ENCODE measurements at places on chromosomes 7 and 10.

DNA sequence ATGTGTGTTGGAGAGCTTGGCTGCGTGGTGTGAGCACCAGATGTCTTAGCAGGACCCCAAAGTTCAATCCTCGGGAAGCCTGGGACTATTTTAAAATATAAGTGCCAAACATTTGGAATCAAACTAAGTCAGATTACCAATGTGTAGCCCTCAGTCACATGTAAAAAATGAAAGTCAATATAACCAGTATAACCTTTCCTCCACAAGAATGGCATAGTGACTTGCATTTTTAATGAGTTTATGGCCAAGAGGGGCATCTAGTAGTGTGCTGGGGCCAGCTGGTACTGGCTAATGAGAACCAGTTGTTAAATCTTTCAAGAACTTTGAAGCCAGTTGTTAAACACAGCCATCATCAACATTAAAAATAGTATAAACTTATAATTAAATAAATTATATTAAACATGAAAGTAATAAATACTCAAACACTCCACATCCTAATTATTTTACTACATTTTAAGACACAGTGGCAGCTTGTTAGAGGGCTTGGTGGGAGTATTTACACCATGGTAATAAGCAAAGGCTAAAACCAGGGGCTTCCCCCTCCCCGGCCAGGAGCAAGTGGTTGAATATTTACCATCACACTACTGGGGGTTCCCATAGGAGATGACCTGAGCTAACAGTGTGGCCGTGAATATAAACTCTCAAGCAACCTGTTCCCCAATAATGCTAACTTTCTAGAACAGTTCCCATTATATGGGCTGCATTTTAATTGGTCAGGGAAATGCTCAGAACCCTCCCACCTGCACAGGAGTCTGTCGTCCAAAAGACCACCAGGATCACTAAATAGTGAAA lies 7.9 kb upstream of the FAM170B start:
- DNase-seq, result no peak

- peak; percentile 56 for DNase-seq
Observed at GRCh38 chr10:15106352-15107013, 9.3 kb downstream of the RPP38 start.

- no peak for DNase-seq
Observed at GRCh38 chr7:87574630-87575029, 26.1 kb downstream of the ABCB1 start.

DNA sequence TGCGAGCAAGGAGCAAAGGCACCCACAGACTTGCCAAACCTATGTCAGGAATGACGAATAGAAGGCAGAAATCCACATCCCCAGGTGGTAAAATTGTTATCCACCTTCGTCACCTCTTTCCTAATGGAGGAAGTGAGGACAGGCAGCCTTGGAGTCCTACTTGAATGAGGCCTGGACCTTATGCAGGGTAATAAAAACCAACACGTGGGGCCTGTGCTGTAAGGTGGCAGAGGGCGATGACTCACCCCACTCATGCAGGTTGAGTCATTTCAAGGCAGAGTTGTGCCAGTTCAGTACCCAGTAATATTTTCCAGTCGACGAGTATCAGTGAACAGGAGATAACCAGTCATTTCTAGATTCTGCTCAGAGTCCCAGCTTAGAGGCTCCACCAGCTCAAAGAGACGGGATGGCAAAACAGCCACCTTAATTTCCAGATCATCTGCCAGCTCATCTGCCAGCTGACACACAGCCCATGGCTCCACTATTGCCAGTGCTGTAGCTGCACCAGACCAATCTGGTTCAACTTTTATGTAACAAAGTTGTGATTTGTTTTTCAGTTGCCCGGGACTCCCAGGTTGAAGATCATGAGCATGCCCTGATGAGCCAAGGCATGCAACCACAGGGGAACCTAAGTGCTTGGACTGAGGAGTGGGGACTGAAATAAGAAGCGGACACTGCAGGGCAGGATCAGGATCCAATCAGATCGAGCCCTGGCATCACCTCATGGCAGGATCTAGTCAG lies 176.2 kb upstream of the ITGB1 start:
- DNase-seq, result peak; percentile 47

GRCh38 chr7:32507414-32507813 lies 12.1 kb downstream of the AVL9 start:
- no peak for DNase-seq

DNA sequence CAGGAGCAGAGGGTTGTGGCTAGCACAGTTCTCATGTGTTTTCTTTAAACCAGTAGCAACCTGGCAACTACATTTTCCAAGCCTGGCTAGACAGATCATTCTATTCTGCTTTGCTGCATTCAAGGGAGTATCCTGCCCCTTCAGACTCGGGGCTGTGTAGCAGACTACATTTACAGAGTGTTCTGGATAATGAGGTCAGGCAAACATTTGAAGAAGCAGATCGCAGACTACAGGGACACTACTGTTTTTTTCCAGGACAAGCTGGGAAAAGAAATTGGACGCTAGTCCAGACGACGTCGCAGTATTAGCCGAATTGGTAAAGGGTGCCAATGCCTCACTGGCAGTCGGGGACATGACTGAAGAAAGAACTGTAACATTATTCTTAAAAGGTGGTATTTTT lies 61.0 kb upstream of the PAPSS2 start:
- DNase-seq, result no peak

GRCh38 chr7:73773700-73774517 lies 3.8 kb upstream of the CLDN3 start:
- DNase-seq, result no peak

DNA sequence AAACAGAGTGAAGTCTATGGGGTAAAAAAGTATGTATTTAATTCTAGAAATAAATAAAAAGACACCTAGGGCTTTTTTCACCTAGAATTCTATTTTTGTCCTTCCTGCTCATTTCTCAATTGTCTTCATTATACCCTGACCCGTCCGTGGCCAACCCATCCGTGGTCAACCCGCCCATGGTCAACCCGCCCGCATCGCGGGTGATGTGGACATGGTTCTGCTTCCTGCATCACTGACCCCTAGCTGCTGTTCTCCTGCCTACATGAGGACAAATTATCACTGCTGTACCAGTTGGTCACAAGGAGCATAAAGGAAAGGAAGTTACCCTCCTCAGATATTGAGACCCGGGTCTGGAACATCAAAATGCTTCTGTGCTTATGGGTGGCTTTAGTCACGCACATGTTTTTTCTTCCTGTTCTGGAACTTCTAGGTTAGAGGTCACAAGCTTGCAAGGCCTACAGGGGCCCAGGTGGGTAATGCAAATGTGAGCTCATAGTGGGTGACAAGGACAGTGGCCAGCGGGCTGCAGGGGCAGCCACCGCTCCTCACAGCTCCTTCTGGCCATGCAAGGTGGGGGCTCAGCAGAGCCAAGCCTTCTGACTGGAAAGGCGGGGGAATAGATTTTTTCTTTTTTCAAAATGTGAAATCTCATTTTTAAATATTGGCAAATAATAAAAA lies 15.5 kb downstream of the CAMK2G start:
- DNase-seq, result no peak

GRCh38 chr10:1127629-1128028 lies 71.4 kb downstream of the WDR37 start:
- DNase-seq, result no peak

GRCh38 chr7:104850374-104850773 lies 163.6 kb upstream of the KMT2E start:
- no peak for DNase-seq

- no peak for DNase-seq
Observed at GRCh38 chr7:148702876-148703670, 4.4 kb downstream of the CUL1 start.

GRCh38 chr7:139075871-139076686 lies 33.4 kb downstream of the ZC3HAV1 start:
- DNase-seq, result no peak

GRCh38 chr7:99392659-99393354 lies 15.6 kb downstream of the PDAP1 start:
- peak; percentile 57 for DNase-seq

GRCh38 chr7:158569858-158570323 lies 17.7 kb downstream of the PTPRN2 start:
- DNase-seq, result no peak

- no peak for DNase-seq
Observed at GRCh38 chr7:32583791-32584190, 88.5 kb downstream of the AVL9 start.

GRCh38 chr10:5890452-5890915 lies 441 bp downstream of the FBH1 start:
- no peak for DNase-seq

GRCh38 chr7:148868378-148868674 lies 15.8 kb downstream of the EZH2 start:
- no peak for DNase-seq

GRCh38 chr10:132383101-132383500 lies 13.9 kb upstream of the PWWP2B start:
- DNase-seq, result no peak

DNA sequence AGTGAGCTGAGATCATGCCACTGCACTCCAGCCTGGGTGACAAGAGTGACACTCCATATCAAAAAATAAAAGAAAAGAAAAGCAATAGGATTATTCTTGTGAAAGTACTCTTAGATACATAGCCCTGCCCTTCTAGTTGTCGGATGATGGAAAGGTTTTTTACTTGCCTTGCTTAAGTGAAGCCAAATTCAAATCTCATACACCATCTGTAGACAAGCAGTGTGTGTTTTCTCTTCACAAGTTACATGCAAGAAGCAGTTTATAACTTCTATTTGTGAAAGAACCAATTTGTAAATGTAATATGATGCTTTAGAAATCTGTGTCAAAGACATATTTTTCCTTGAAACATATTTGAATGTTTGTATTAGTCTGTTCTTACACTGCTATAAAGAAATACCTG lies 15.8 kb upstream of the MPP7 start:
- DNase-seq, result no peak

- no peak for DNase-seq
Observed at GRCh38 chr10:62803724-62804355, 680 bp upstream of the ADO start.

DNA sequence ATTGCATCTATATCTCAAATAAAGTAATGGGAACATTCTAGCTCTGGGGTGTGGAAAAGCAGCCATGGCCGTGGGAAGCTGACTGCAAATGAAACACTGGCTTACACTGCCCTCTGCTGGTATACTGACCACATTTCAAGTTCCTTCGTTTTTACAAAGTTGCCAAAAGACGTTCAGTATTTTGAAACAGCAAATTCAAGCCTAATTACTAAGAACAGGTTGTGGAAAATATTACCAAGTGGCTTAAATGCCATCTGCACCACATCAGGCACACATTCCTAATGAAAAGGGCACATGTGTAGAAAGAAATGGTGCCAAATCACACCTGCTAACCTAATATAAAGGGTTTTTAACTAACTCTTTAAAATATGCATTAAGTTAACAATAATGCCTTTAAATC lies 83.9 kb downstream of the JAZF1 start:
- DNase-seq, result no peak

DNA sequence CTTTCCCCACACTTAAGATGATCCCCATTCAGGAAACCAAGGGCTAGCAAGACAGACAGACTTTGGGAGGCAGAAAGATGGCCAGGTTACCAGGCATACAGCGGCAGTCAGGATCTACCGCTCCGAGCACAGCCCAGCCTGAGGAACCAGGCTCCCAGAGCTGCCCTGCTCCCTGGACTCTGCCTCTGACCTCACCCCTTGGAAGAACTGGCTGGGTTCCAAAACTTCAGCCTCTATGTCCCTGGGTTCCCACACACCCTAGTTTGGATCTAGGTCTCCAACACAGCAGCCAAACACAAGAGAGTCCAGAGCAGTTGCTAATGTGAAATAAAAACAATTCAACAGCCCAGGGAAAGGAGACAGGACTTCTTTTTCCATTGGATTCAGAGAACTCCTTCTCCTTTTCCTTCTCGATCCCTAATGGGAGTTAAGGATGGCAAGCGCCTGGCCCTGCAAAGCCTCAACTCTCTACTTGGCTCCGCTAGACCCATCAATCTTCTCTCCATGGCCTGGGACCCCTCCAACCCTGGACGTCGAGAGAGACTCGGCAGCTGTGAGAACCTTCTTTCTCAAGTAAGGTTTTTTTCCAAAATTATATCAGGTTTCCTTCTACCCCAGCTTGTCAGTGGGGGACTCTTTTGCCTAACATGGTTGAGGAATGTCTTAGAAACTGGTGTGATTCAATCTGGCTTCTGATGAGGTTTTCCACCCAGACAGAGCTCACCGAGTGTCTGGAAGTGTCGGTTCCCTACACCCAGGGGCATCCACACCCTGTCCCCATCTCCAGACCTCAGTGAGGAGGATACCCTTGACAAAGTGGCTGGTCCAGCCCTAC lies 219.6 kb downstream of the KCNMA1 start:
- DNase-seq, result no peak

- DNase-seq, result no peak
Observed at GRCh38 chr10:132861116-132861691, 75.3 kb upstream of the NKX6-2 start.

DNA sequence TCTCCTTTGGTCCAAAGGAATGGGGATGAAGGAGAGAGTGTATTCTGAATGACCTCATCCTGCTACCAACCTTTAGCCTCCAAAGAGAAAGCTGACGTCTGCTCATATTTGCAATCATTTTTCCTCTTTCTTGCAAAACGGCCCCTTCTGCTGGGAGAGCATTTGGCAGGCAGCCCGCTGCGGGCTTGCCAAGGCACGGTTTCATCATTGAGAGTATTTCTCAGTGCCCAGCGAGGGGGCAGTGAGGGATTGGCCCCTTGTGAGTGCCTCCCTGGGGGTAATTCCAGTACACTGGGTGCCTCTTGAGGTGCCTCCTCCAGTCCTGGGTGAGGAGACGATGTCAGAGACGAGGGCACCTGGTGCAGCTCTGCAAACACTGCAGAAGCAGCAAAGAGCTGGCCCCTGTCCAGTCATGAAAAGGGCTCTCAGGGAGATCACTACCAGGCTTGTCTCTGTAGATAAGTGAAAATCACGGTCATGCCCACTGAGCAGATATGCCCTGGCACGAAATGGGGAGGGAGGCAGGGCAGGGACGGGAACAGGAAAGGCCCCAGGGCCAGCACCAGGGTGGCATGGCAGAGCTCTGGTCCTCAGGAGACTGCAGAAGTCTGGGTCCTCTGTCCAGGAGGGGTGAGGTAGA lies 48.7 kb upstream of the SHH start:
- no peak for DNase-seq

DNA sequence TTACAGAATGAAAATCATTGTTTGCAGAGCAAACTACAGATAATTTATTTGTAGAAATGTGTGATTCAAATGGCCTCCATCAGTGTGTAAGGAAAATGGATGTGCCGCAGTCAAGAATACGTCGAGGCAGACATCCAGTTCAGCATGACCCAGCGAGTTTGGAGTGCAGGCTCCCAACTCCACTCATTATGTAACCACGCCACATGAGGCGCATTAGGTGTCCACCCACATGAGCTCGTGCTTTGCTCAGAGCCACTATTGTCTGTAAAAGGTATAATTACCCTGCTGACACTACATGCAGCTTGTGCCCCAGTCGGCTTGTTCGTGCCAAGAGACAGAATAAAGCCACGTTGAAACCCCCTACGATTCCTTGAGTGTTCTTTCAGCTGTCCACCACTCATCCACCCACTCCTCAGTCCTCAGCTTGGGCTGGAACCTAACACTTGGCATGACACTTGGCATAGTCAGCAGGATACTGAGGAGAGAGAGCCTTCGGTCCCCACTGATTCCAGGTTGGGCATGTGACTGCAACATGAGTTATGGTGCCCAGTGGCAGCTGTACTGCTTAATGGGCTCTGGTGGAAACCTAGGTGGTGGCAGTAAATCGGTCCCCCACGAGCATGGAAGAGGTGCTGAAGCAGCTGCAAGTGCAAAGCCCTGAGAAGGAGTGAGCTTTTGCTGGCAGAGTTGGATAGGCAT lies 102.7 kb downstream of the BICC1 start:
- no peak for DNase-seq

- DNase-seq, result no peak
Observed at GRCh38 chr7:70361821-70362220, 763.5 kb downstream of the AUTS2 start.

- DNase-seq, result no peak
Observed at GRCh38 chr7:124784879-124785818, 19.6 kb upstream of the GPR37 start.

GRCh38 chr7:104111271-104111670 lies 96.5 kb downstream of the ORC5 start:
- no peak for DNase-seq

Measured in stimulated activated CD8-positive, alpha-beta memory T cell treated with anti-CD3 and anti-CD28 coated beads, Interleukin-7, amount 100 ng/mL, for 1 hour (primary cell).